ENCODE measurements at places on chromosomes 4 and X.

GRCh38 chrX:51891821-51892551, 1.4 kb upstream of the MAGED1 start:
- no peak for DNase-seq

GRCh38 chr4:61245069-61245714, 45.1 kb downstream of the ADGRL3 start:
- no peak for DNase-seq

DNA sequence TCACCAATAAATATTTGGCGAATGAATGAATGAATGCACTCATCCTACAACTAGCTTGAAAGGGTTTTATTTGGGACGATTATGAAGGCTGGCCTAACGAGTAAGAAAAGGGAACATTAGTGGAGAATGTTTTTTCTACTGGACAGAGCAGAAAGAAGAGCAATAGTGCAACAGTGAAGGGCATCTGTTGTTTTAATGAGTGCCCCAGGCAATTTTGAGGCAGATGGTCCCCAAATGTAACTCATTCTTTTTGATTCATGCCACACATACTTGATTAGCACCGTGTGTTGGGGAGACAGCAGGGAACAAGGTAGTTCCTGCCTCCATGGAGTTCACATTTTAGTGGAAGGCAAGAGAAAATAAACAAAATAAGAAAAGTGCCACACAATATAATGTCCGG, 22.7 kb upstream of the INTS6L start:
- no peak for DNase-seq

- DNase-seq: no peak
Measured at GRCh38 chr4:164904336-164904735, 27.4 kb downstream of the APELA start.

DNA sequence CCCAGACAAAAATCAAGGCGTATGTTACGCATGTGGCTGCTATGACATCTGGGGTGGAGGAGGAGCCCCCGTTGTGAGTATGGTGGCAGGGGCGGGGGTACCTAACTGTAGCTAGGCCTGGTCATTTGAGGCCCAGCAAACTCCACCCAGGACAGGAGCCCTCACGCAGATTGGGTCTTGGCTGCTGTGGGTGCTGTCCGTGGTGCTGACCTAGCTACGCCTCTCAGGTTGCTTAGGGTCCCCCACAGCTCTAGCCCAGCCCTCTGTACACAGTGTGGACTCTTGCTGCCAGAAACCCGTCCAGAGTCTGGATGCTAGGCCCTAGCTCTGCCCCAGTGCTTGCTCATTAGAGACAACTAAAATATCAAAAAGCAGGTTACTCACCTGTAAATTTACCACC, 146.7 kb upstream of the PSAPL1 start:
- DNase-seq: no peak

DNA sequence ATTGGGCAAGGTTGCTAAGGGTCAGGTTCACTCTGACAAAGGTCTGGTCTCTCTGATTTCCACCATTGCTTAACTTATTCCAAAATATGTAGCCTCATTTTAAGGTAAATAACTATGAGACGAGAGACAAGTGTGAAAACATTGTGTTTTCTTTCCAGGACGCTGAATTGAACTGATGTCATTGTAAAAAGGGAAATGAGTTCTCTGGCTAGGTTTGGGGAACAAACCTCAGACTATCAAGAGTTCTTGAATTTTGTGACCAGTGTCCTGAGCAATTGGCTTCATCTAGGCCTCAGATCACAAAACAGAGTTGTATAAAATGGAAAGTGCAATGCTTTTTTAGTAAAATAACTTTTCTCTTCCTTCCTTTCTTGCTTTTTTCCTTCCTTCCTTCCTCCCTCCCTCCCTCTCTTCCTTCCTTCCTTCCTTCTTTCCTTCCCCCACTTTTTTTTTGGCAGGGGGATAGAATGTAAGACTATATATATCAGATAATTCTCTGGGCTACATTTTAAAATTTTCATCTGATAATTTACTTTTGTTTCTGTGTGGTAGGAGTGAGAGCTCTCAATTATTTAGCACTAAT, 30.8 kb upstream of the CXCL8 start:
- no peak for DNase-seq

- no peak for DNase-seq
Measured at GRCh38 chr4:83906561-83906960, 370.7 kb downstream of the GPAT3 start.

- DNase-seq: no peak
Measured at GRCh38 chr4:157170321-157170720, 50.2 kb upstream of the GRIA2 start.

GRCh38 chrX:154827194-154828015, 7.1 kb downstream of the SMIM9 start:
- DNase-seq: no peak

GRCh38 chr4:10053635-10054453, 32.5 kb upstream of the SLC2A9 start:
- DNase-seq: no peak

DNA sequence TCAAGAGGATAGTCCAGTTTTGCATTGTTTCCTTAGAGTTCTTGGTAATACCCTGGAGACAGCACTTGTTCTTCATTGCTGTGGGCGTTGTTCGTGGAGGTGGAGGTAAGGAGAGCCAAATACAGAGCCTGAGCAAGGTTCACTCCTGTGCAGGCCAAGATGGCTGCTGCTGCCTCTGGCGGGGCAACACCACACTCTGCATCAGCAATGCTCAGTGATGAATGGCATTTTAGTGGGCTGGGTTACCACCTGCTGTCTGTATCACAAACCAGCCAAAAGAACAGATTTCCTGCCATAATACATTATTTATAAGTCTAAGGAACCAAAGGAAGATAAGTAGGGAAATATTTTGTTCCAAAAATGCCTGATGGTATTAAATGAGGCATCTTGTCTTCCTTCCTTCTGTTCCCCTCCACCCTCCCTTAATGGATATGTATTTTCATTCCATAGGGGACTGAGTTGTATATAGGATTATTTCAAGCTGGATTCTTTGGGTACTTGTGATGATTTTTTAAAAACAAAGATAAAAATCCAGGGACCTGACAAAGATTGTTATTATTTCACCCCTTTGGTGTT, 61.6 kb upstream of the LIMCH1 start:
- DNase-seq: no peak

DNA sequence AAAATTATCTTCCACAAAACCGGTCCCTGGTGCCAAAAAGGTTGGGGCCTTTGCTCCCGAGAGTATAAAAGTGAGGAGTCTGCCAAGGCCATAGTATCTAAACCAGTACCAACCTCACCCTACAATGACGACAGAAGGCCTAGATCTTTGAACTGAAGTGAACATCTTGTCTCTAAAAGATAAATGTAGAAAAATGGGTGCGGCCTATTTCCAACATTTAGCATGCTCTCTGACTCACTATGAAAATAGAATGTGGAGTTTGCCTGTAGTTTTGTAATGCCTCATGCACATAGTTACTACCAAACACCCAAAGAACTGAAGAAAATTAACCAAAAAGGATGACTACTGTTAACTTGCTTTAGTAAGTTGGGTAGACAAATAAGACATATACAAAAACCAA, 218.4 kb downstream of the SLITRK2 start:
- no peak for DNase-seq

GRCh38 chr4:6092131-6092530, 73.9 kb upstream of the C4orf50 start:
- no peak for DNase-seq

DNA sequence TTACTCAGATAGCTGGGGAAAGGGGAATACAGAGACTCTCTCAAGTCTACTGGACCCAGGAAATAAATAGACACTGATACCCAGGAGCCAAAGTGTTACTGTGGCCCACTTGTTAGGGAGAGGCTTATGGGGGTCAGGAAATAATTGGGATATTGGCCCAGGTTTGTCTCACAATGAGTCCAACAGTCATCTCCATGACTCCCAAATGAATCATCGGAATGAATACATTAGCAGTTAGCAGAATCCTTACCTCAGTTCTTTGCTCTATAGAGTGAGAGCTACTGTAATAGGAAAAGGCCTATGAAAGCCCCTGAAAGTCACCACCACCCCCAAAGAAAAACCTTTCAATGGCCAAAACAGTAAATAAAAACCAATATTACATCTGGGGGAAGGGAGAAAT, 42.4 kb upstream of the ARHGEF6 start:
- DNase-seq: no peak

GRCh38 chr4:3372264-3372932, 69.4 kb upstream of the HGFAC start:
- DNase-seq: no peak

Data from CD8-positive, alpha-beta T cell (primary cell).